ENCODE measurements at places on chromosomes 1 and 21.

GRCh38 chr21:36193200-36193599 is 36.6 kb downstream of the DOP1B start:
- no peak for DNase-seq

- no peak for DNase-seq
Observed at GRCh38 chr1:229582011-229582694, 23.6 kb upstream of the ABCB10 start.

GRCh38 chr1:207021876-207022596 is 10.5 kb downstream of the C1orf116 start:
- DNase-seq, result no peak

GRCh38 chr21:31103163-31103562 is 64.9 kb upstream of the KRTAP19-8 start:
- no peak for DNase-seq

DNA sequence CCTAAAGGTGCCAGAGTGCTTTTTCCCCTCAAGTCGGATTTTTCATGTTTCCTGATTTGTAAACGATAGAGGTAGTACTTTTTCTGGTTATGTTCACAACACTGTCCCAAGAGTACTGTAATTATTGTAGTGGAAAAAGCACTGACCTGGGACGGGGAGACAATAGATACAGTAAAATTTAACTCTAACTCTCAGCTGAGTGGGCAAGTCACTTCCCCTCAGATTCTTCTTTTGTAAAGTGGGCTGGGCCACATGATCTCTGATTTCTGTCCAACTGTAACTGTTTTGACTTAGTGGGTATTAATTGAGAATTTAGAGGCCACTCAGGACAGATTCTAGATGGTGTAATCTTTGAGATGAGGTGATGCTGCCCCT is 19.1 kb downstream of the MARCKSL1 start:
- DNase-seq, result no peak

DNA sequence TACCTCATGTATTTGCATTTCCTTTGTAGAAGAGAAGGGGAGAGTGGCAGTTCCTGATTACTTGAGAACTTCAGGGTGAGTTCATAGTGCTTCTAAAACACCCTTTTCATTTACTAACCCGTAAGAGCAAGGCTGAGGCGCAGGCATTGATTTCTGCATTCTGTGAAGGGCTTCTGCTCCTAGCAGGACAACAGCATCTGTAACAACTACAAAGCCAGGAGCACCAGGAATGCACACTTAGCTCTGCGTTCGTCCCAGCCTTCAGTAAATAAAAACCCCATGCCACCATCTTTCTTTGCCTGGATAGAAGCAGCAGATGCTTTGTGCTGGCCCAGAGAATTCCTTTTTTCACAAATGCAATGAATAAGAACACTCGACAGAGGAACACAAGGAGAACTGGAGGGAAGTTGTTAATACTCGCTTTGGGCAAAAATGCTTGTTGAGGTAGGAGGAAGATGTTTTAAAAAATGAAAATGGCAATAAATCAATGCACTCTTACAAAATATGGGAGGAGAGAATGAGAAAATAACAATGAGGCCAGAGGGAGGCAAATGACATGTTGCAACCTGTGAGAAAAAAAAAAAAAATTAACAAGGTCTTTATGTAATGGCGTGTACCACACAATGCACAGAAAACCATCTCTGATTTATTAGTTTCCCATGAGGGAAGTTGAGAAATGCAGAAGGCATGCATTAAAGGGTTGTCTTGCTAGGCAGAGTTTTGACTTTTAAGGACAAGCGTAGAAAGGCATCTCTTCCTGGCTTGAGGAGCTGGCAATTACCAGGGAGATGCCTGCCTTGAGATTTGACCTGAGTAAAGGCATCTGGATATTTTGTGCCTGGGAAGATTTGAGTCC is 418.8 kb downstream of the DISC1 start:
- no peak for DNase-seq

DNA sequence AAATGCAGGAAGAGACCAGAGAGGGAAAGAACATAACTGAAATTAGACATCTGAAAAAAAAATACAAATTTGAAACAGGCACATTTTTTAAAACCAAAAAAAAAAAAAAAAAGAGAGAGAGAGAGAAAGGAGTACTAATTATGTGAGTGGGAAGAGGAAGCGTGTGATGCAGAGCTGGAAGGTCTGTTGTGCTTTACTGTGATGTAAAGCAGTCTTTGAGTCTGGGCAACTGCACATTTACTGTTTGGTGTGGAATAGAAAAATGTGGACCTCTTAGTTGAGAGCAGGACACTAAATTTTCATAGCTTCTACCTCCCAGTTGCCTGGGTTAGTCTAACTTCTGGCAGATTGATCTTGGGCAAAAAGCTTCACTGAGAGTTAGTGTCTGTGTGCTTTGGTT is 16.5 kb downstream of the LHX9 start:
- no peak for DNase-seq

DNA sequence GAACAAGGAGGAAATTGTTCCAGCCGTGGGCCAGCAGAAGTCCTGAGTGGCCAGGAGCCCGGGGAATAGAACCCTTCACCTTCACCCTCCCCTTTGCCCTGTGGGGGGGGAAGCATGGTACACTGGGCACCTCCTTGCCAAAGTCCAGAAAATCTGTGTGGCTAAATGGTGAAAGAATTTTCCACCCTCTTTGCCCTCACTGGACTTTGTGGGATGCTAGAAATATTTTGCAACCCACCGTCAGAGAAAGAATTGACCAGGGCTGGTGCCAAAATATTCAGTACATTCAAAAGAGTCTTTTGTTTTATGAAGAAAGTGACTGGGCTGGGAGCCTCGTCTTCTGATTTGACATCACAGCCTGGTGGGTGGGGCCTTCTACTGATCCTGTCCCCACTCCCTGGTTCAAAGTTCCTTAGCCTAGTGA is 14.6 kb downstream of the NFASC start:
- no peak for DNase-seq

DNA sequence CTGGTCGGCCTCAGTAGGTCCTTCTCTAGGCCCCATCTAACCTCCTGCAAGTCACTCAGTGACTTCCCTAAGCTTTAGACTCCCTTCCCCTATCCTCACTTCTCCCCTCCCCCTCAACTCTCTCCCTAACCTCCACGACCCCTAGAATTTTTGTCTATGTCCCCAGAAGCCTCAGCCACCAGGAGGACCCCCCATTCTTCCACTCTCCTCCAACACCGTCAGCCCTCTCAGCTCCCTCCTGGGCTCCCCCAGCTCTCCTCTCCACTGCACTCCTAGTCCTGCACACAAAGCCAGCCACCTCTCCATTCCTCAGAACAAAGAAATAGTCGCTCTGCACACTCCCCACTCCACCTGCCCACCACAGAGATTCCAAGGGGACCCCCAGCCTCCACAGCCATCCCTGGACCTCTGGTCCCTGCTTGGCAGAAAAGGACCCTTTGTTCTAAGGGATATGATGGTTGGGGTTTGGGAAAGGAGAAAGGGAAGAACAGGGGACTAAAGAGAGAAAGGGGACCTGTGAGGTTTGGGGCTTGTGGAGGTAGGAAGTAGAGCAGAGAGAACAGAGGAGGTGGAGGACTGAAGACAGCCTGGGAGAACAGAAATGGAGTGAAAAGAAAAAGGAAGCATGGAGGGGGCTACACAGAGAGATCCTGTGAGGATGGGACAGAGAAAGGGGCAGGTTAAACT is 2.8 kb downstream of the ARHGEF2 start:
- no peak for DNase-seq

DNA sequence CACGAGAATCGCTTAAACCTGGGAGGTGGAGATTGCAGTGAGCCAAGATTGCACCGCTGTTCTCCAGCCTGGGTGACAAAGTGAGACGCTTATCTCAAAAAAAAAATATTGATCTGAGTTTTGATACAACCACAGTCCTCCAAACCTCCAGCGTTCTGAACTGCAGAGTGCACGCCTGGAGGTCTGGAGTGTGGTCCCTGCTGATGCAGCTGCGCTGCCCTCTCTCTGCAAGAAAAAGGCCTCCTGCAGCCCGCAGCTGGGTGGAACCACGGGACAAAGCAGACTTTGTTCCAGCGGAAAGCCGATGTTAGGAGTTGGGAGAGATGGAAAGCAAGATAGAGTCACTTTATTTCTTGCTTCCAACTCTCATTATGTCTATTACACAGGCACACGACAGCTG is 144.9 kb upstream of the SOD1 start:
- DNase-seq, result no peak

- no peak for DNase-seq
Observed at GRCh38 chr1:180571832-180572636, 13.3 kb downstream of the OVAAL start.

DNA sequence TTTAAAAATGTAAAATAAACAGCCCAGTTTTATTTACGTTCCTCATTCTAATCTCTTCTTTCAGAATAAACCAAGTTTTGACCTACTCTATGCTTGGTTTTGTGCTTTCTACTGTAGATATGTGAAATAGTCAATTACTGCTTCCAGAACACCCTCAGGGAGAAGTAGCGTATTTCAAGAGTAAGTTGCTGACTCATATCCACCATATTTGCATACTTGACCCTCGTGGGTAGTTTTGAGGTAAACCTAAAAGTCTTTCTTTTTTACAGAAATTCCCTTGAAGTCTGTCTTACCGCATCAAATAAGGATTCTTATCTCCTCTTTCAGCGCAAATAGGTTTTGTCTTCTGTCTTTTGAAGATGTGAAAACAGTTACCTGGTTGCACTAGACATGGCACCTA is 1.4 kb upstream of the OR2L3 start:
- no peak for DNase-seq

DNA sequence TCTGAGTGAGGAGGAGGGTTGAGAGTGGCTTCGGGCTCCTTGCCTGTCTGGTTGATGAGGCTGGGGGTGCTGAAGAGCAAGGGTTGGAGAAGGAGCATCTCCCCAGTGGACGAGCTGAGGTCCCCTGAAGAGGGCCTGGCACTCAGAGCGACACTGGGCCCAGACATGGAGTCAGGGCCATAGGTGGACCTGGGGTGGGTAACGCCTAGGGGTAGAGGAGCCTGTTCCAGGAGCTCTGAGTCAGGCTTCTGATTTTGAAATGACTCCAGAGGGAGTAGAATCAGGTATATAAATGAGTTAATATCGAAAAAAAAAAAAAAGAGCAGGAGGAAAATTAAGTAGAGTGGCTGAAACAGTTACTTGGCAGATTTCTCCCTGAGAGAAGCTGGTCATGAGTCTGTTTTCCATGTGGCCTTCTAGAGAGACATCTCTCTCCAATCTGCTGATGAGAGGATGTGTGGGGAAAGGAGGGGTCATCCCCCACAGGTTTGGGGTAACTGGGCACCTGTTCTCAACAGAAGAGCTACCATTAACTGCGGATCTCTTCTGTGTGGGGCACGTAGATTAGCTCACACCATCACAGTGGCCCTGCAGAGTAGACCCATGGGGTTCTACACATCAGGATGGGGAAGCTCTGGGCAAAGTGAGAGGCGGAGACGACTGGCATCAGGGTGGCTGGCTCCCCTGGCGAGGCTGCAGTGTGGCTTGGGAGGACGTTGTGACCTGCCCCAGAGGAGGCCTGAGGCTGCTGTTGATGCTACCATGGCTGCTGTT is 115.5 kb downstream of the DHRS3 start:
- no peak for DNase-seq

DNA sequence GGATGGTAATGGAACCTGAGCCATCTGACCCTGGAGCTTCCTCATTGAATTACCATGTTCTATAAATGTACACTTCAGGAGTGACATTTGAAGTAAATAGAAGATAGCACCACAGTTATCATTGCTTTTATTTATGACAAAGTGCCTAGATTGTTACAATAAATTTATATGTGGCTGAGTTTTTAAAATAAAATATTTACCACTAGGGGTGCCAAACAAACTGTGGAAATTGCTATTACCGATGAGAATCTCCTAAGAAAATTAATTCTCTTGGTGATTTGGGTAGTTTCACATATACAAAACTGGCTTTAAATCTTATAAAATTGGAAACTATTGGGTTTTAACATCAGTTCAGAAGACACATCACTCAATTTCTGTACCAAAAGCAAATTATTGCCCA is 1.4 kb upstream of the TNR start:
- DNase-seq, result no peak

GRCh38 chr1:245179706-245180105 is 24.9 kb downstream of the KIF26B start:
- DNase-seq, result no peak

DNA sequence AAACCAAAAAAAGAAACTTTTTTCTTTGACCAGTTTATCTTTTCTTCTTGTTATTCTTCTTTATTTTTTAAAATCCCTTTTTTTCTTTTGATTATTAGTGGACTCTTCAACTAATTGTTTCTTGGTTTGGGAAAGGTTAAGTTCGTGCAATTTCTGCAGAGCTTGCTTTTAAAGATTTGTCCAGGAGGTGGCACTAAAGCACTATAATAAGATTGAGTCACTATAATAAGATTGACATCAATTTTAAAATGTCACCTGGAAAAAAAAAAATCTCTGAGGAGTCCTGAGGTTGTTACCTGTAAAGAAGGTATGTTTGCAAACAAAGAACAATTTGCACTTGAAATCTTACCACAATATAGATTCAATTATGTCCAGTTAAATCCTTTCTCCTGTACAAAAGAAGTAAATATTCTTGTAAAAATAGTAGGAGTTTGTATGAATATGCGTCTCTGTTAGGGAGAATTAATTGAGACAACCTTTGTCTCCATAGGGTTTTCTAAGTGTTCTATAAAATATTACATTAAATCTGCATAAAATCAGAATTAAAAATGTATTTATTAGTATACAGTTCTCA is 166.7 kb downstream of the ADGRL4 start:
- no peak for DNase-seq

- DNase-seq, result no peak
Observed at GRCh38 chr1:162192763-162193162, 123.3 kb downstream of the NOS1AP start.
